ENCODE measurements at places on chromosomes 7 and 10.

- no peak for DNase-seq
Observed at GRCh38 chr10:109689785-109690184, 233.5 kb downstream of the XPNPEP1 start.

DNA sequence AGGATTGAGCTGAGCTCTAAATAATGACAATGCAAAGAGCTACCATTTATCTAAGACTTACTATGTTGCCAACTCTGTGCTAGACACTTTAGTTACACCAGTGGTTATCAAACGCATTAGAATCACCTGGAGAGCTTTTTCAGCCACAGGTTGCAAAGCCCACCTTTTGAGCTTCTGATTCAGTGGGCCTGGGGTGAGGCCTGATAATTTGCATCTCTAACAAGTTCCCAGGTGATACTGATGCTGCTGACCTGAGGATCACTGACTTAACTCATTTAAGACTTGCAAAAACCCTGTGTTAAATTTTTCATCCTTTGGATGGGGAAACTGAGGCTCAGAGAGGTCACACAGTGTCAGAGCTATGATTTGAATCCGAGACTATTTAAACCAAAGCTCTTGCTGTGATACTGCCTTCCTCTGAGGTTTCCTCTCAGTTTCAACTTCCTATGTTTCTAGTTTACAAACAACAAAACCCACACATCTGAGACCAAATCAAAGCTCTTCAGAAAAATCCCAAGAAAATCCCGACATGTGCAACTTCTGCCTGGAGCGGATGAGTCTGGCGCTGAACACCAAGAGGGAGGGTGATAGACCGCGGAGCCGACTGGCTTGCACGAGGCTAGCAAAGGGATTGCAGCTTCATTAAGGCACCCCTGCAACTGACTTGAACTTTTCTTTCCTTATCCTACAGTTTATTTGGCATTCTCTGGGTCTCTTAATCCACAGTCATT lies 124.9 kb downstream of the CYP26A1 start:
- no peak for DNase-seq

GRCh38 chr10:69959911-69960310 lies 92.7 kb upstream of the MACROH2A2 start:
- no peak for DNase-seq

DNA sequence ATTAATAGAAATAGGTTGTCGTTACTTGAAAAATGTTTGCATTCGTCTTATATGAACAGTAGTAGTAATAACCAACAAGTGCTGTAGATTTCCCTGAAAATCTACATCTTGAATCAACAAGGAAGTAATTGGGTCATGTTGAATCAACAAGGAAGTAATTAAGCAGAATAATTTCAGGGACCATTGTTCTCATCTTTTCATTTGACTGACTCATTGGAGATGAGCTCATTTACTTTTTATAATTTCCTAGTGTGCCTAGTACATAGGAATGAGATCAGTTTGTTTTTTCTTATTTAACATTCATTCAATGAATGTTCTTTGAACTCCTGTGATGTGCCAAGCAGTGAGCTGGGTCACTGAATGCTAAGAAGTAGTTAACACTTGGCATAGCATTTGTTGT lies 8.2 kb downstream of the CLDN12 start:
- DNase-seq = no peak

DNA sequence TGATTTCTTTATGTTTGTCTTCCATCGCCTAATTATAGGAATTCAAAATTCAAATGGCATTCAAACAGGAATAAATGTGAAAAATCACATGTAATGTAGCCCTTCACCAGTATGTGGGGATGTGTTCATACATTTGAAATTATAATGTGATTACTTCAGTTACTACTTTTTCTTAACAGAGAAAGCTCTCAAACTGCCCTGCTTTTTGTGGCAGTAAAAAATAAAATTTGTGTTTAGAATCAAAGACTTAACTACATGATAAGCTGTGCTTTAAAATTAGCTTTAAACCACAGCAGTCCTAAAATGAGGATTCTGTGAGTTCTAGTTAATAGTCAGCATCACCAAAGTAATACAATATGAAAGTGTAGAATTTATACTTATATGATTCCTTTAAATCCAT lies 7.8 kb upstream of the HERC4 start:
- DNase-seq = no peak

GRCh38 chr7:41333511-41333910 lies 369.4 kb downstream of the INHBA start:
- no peak for DNase-seq

GRCh38 chr7:18900236-18900635 lies 217.2 kb downstream of the TWIST1 start:
- no peak for DNase-seq

DNA sequence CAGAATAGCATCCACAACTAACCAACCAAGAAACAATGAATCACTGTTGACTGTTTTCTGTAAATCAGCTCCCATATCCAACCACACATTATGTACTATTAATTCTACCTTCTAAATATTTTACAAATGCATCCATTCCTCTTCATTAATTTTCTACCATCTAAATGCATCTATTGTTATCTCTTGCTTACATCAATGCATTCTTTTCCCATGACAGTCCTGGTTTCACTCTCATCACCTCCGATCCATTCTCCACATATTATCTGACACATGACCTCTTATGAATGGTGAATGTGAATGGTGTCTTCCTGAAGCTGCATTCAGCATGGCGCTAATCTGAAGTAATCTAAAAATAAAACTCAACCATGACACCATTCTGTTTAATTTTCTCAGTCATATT lies 153.8 kb upstream of the CALCR start:
- no peak for DNase-seq

DNA sequence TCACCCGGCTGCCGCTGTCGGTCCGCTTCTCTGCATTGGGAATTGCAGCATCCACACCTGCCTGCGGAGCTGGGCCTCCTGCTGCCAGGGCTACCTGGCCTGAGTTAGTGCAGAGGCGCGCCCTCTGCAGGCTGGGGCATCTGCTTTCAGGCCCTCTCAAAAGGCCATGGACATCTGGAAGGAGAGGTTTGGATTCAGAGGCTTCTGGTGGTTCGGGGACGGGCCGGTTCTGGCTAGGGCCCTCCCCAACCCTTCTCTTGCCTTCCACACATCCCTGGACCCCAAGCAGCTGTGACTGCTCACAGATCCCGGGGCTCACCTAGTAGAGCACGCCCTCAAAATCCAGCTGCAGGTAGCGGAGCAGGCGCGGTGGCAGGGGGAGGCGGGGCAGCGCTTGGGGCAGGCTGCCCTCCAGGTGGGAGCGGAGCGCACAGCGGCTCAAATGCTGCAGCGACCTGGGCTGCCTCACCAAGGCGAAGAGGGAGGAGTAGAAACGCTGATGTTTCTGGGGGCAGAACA lies 8.4 kb upstream of the GBX1 start:
- DNase-seq = no peak

DNA sequence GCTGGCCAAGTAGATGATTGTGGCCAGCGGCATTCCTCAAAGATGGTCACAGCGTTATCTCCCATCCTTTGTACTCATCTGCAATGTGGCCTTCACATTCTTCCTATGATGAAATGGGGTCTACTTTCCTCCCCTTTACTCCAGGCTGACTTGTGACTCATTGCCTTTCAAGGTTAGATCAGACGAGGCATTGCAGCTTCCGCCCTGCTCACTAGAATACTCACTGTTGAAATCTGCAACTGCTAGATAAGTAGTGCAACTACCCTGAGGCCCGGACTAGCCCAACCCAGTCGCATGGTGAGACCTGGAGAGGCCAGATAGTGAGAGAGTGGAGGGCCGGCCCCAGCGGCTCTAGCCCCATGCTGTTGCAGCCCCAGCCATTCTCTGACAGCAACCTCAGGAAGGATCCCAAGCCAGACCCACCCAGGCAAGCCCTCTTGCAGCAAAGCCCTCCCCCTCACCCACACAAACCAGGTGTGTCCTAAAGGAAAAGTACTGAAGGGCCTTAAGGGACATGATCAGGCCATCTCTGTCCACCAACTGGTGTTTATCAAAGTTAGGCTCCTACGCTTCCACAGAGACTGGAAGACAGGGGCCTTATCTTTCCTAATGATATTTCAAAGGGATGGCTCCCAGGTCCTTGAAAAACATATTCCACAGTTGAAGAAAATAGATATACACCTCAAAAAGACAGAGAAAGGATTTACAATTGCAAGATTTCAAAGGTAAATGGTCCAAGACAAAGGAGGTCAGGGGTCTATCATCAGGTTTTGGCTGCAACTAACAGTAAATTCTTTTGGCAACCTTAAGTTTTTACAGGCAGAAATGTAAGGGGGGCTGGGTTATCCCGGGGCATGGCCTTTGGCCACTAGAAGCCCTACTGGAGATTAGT lies 107.2 kb upstream of the TRIM24 start:
- no peak for DNase-seq

DNA sequence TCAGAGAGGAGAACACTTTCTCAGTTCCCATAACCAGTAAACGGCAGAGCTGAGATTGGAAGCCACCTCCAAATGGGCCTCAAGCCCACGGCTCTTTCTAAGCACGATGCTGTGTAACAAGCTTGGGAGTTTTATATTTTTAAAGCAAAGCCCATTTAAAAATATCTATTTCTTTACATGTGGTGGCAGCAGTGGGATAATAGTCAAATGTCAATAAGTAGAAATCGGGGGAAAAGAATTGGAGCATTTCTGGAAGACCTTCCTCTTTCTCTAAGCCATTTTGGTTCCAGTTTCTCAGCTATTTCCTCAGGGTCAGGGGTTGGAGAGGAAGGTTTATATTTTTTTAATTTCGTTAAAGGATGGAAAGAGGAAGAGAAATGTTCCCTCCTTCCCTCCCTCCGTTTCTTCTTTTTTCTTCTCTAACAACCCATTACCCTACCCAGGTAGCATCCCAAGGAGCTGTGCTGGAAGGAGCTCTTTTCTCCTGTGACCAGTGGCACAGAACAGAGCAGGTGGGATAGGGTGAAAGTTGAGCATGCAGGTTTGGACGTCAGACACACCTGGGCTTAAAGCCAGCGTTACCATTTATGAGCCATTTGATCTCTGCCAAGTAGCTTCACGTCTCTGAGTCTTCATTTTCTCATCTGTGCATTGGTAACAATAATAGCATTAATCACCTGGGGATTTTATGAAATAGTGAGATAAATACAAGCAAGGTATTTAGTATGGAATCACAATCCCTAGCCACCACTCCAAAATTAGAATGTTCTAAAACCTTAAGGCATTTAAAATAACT lies 515.7 kb downstream of the RPS24 start:
- no peak for DNase-seq

DNA sequence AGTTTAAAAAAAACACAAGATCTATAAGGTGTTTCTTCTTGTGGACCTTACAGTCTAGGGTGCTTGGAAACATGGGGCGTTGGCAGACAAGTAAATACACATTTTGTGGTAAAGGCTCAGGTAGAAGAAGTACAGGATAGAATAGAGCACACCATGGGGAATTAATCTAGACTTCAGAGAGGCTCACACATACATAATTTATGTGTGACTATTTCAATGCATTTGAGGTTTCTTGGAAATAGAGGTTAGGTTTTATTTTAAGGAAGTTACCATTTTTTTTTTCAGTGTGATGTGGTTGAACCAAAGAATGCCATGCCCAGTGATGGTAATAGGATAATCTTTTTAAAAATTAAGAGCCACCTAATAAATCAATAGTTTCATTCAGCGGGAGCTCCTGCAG lies 12.8 kb downstream of the CFTR start:
- DNase-seq = no peak

GRCh38 chr10:107122703-107123102 lies 41.8 kb downstream of the SORCS1 start:
- no peak for DNase-seq

- no peak for DNase-seq
Observed at GRCh38 chr7:158124671-158125079, 462.9 kb downstream of the PTPRN2 start.

GRCh38 chr10:122207596-122207995 lies 63.5 kb upstream of the BTBD16 start:
- no peak for DNase-seq

DNA sequence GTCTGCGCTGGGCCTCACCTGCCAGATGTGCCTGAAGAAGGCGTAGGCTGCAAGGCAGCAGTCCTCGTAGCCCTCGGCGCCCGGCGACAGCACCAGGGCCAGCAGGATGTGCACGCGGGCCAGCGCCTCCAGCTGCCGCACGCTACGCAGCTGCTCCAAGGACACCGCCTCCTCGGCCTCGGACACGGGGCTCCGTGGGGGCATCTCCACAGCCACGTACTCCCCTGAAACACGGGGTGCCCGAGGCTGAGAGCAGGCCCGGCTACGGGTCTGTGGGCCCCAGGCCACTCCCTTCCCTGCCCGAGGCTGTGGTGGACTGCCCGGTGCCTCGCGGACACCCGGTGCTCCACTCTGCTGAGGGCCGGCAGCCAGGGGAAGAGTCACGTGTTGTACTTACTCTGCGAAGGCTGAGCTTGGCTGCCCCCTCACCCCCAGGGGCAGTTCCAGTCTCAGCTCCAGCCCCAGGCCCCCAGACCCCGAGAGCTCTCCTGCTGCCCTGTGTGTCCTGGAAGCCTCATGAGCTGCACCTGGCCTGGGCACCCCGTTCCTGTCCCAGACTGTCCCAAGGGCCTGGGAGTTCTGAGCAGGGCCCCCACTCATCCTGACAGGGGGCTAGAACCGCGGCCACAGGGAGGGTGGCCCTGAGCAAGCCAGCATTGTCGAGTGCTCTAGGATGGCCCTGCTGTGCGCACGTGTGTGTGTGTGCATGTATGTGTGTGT lies 62.8 kb downstream of the CFAP46 start:
- no peak for DNase-seq

DNA sequence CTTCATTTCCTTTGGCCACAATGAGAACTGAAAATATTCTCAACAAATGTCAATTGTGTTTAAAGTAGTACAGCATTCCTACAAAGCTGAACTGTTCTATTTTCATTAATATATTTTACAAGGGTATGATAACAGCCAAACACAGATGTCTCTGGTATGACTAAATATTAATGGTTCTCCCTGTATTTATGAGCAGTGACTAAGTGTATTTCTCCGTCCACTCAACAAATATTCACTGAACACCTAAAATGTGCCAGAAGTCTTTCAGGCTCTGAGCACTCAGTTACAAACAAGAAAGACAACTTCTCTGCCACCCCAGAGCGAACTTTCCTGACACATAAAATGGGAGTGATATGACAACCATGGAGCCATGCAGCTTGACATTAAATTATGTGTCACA lies 135.6 kb downstream of the VPS41 start:
- no peak for DNase-seq

DNA sequence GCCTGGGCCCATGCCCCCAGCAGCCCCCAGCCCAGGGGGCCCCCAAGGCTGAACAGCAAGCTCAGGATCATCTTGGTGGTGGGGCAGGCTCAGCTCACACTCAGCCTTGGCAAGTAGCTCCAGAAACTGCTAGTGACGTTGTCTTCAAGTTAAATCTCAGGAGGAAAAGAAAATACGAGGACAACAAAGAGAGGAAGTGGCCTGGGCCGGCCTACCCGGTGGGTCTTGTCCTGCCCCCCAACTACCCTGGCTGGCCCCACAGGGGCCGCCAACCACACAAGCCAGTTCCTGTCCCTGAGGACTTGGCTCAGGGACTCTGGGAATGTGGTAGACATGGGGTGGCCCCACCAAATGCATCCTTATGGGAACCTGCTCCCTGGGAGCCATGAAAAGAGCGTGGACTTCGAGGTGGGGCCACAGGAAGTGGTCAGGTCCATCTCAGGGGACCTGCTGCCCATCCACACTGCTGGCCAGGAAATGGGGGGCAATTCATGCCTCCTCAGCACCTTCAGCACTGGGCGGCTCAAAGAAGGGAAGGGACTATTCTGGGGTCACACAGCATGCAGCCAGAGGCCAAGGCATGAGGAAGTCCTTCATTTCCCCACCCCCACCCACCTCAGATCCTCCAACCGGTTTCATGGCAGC lies at the start of gene MMRN2:
TSS of gene MMRN2 (minus strand) at position 145 of the 645 bp plus-strand sequence. CDS start at position 71, 74 bp downstream.
- DNase-seq = no peak

All from stimulated activated CD8-positive, alpha-beta memory T cell treated with anti-CD3 and anti-CD28 coated beads, Interleukin-15, amount 100 ng/mL, for 24 hours (primary cell).